Substantia nigra (tissue), 51 donors: ENCODE measurements at places on chromosomes 7 and 10.

GRCh38 chr7:101817471-101818286, at the start of gene CUX1:
CUX1 (plus strand) TSS chr7:101817626; CDS start chr7:101817640, 14 bp downstream.
- DNase-seq: no peak

- no peak for DNase-seq
Observed at GRCh38 chr10:75083972-75084833, 27.3 kb upstream of the SAMD8 start.

DNA sequence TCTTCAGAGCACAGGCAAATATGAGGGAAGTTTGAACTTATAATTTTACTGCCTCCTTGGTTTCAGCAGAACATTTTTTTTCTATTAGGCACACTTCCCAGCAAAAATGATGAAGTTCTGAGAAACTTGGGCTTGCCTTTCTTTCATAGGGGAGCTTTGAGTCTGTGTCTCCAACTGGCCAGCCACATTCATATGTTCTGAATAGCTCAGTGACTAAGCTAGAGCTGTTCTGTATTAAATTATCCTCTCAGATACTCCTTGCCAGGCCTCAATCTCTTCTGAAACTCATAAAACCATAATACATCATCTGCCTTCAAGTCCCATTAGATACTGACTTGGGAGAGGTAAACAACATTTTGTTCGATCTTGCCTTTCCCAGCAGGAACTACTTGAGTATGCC, 476.5 kb downstream of the GPAM start:
- DNase-seq: no peak

GRCh38 chr7:130258494-130259078, 8.1 kb upstream of the CPA2 start:
- DNase-seq: no peak

- peak; percentile 13 for DNase-seq
Observed at GRCh38 chr10:70320751-70321150, 36.9 kb upstream of the NPFFR1 start.

GRCh38 chr7:13198727-13199126, 511.3 kb downstream of the ARL4A start:
- DNase-seq: no peak

GRCh38 chr10:110533149-110533548, 34.3 kb upstream of the SMC3 start:
- DNase-seq: no peak

- DNase-seq: no peak
Observed at GRCh38 chr10:62233356-62234076, 35.1 kb downstream of the RTKN2 start.

DNA sequence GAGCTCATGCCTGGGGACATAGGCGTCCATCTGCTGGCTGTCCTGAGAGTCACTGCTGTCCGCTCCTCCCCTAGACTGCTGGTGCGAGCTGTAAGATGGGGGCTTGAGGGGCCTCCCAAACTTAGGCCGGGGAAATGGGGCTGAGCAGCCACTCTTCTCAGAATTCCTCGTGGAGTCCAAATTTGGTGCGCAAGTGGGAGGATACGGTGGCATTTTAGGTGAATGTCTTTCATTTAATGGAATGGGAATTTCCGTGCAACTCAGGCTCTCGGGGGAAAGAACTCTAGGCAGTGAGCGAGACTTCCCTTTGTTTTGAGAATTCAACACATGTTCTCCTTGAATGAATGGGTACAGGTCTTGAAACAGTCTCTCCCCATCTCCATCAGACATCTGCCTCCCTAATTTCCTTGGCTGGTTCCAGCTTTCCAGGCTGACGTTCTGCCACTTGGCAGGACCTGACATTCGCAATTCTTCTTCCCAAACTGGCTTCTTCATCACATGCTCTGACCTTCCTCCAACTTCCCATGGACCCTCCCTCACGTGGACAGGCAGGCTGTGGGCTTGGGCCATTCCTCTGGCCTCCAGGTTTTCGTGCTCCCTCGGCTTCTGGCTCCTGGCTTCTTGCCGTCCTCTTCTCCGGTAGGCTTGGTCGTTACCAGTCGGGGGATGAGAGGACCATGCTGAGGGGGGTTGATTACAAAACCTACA, 30.1 kb downstream of the JCAD start:
- DNase-seq: no peak

GRCh38 chr10:8130973-8131911, 76.8 kb downstream of the GATA3 start:
- DNase-seq: no peak

DNA sequence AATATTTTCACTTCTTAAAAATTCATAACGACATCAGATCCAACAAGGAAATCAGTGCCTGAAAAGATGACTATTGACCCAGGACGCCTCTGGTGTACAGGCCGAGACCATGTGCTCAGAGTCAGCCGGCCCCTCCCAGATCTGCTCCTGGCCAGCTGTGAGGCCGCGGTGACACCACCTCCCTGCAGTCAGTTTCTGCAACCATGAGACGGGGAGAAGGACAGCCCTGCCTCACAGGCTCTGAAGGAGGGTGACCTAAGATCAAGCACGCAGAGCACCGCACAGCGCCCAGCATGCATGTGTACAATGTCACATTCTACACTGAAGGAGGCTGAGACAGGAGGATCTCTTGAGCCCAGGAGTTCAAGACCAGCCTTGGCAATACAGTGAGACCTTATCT, 2.6 kb upstream of the GPER1 start:
- no peak for DNase-seq

GRCh38 chr10:58017719-58018367, 249.9 kb downstream of the IPMK start:
- no peak for DNase-seq

DNA sequence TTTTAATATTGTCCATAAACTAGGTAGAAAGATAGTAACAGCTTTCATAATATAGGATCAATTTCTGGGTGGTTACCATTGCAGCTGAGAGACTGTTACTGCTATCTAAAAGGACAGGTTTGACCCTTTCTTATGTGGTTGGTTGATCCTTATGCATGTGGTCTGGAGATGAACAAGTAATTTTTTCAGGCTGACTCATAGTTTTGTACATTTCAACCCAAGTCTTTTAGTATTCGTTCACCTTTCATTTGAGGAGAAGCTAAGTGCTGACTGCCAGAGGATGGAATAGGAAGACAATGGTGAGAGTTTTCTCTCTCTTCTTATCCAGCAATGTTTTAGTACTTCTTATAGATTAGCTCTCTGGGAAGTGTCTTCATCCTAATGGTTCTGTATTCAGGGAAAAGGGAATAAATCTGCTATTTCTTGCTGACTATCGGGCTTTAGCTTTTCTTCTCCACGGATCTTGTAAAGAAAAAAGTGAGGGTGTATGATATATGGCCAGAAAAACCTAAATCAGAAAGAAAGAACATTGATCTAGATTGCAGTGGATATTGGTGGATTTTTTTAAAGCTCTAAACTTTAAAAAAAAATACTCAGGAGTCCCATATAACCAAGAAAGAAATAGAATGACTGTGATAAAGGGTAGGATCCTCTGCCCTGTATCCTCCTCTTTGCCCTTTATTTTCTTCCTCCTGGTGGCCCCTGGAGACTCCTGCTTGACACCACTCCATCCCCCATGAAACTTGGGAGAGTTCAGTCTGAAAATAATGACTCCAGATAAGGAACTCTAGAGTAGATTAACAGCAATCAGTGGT, 88.0 kb downstream of the CPED1 start:
- no peak for DNase-seq
